ENCODE measurements at places on chromosomes 7 and 10.

DNA sequence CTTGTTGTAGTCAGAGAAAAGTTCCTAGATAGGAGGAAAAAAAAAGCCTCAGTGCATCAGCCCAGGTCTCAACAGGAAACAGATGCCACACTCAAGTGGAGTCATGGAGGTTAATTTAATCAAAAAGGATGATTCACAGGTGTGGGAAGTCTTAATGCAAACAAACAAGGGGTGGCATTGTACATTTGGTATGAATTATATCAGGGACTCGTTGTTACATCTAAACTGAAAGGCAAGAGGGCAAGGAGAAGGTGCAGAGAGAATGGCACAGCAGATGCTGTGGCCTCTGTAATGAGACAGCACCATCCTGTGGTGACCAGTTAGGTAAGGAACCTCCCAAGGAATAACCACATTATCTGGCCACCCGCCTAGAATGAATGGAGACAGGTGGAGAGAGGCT, 133.7 kb downstream of the PTPRZ1 start:
- no peak for DNase-seq

- DNase-seq = no peak
These were observed 67.5 kb downstream of the DNAJC12 start for GRCh38 chr10:67770537-67770936.

DNA sequence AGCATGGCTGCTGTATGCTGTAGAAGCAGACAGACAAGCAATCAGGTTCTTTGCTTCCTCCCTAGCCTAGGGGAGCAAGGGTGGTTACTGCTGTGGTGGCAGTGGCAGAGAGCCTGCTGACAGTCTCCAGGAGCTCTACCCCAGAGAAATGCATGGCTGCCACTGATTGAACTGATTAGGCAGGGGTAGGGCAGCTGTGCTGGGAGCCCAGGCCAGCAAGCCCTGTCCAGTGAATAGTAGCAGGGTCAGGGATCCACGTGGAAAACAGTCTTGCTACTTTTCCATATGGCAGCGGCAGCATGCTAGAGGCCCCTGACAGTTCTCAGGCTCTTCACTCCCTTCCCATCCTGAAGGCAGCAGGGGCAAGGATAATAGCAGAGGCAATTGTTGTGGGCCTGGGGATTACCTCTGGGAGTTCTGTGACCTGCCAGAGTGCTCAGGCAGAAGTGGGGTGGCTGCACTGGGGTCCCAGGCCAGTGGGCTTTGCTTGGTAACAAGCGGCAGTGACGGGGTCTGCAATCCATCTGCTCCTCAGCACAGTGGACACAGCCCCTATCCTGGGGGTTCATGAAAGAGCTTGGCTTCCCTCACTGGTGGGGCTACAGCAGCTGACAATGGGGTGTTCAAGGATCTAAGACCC, 558.8 kb upstream of the GHITM start:
- no peak for DNase-seq

- DNase-seq = peak; percentile 17
These were observed 12.9 kb downstream of the BAG3 start for GRCh38 chr10:119663866-119664698.

GRCh38 chr7:153832160-153832559, 220.0 kb upstream of the DPP6 start:
- no peak for DNase-seq

GRCh38 chr10:81248886-81249285, 626.1 kb upstream of the NRG3 start:
- DNase-seq = no peak

DNA sequence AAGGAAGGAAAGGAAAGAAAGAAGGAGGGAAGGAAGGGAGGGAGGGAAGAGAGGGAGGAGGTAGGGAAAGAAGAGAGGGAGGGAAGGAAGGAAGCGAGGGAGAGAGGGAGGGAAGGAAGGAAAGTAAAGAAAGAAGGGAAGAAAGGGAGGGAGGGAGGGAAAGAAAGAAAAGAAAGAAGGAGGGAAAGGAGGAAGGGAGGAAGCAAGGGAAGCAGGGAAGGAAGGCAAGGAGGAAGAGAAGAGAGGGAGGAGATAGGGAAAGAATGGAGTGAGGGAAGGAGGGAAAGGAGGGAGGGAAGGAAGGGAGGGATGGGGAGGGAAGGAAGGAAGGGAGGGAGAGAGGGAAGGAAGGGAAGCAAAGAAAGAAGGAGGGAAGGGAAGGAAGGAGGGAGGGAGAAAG, 65.8 kb downstream of the MAP3K8 start:
- DNase-seq = no peak

DNA sequence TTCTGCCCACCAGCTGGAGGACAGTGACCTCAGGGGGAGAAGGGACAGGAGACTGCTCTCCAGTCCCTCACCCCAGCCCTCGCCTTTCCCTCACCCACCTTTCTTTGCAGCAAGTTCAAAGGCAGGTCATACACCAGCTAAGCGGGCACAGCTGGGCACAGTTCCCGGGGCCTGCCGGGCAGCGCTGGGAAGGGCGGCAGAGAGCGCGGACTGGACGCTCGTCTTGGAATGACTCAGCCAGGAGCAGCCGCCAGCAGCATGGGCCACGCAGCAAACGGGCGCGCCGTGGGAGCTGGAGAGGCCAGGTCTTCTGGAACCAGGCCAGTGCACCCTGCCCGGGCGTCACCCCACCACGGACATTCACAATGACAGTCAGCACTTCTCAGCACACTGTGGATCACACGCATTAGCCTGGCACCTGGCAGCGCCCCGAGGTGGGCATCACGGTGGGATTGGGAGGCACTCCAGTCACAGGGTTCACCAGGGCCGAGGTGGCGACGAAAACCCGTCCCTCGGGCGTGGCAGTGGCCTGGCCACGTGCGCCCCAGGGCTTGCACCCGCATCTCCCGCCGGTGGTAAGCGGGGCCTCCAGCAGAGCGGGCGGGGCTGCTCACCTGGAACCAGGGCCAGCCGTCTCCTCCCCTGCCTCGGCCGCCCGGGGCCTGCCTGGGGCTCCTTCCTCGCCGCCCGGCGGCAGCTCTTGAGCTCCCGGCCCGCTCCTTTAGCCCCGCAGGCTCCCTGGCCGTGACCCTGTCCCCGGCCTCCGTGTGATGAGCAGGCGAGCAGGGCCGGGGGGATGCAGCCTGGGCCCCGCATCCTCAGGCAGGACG, 29.0 kb upstream of the WDFY4 start:
- DNase-seq = peak; percentile 70

DNA sequence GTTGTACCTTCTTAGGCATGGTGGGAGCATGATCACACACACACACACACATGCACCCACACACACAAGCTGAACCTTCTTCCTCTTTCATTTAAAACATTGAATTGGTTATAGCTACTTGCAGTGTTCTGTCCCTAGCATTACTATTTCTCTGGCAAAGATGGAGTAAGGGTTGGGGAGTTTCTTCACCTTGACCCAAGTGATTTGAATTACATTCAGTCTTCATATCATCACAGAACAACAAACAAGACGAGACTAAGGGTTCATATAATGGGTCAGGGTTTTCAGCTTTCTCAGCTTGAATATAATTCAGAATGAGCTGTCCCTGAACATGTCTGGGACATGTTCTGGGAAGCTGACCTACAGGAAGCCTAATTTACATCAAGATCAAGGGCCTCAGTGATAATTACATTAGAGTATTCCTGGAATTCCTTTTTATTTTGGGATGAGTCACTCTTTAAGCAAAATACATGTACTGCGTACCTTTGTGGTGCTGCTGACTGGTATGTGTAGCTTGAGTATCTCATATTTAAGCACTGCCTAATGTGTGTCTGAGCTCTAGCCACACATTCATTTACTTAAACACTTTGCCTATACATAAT, 213.5 kb upstream of the TMEM229A start:
- DNase-seq = no peak

DNA sequence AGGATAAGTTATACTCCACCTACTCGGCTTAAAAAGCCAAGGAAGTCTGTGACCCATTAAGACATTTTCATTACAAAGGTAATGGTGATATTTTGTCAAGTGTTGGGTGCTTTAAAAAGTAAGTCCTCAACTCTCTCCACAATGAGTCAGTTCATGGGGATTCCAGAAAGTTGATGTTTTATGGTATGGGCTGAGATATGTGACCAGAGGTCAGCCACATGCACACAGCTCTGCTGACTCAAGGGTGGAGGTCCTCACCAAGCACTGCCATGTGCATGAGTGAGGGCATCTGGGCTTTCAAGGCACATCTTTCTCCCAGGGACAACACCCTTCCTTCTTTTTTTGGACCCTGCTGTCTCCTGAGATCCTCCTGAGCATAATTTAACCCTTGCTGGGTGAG, 292.9 kb downstream of the PTEN start:
- peak; percentile 26 for DNase-seq

- no peak for DNase-seq
These were observed 78.8 kb downstream of the SLC25A40 start for GRCh38 chr7:87797395-87797794.

GRCh38 chr10:15478429-15478828, 107.3 kb upstream of the FAM171A1 start:
- DNase-seq = no peak

- no peak for DNase-seq
These were observed 197.2 kb downstream of the EBF3 start for GRCh38 chr10:129766611-129767550.

DNA sequence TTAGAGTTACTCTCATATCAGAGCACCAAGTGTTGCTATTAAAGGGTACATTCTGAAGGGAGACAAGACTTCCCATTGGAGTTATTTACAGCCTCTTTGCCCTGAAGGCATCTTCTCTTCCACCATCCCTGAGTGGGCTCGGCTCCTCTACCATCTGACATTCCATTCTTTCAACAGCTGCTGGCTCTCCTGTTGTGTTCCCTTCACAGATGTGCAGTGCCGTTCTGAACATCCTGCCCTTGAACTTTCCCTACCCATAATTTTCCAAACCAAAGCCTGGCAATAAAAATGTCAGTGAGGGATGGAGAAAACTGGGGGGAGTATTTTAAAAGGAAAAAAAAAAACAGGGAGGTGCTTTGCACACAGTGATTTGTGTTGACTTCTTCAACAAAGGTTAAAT, 392.9 kb downstream of the KCNMA1 start:
- DNase-seq = peak; percentile 16

- no peak for DNase-seq
These were observed 5.4 kb downstream of the ANKIB1 start for GRCh38 chr7:92251181-92251580.

DNA sequence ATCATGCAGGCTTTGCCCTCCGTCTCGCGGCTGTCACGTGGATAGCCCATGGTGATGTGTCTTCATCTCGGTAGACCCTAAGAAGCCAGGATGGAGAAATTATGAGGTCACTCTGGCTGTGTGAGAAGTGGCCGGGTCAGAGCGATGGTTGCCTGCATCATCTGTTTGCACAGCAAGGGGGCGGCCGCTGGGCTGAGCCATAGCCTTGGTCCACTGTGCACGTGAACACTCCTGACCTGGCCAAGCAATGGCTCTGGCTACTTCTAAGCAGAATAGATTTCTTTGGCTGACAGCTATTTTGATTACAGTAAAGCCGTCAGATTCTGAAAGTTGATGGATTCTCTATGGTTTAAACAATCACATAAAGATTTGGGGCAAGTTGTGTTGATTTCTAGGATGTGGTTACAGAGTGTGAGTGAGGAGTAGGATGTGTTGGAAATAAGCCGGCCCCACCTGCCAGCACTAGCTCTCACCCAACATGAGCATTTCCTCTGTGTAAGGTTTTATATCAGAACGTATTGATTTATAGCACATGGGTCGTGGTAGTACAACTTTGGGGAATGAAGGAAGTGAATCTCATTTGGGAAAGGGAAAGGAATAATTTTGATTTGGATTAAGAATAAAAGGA, 214.4 kb upstream of the GPR26 start:
- no peak for DNase-seq

DNA sequence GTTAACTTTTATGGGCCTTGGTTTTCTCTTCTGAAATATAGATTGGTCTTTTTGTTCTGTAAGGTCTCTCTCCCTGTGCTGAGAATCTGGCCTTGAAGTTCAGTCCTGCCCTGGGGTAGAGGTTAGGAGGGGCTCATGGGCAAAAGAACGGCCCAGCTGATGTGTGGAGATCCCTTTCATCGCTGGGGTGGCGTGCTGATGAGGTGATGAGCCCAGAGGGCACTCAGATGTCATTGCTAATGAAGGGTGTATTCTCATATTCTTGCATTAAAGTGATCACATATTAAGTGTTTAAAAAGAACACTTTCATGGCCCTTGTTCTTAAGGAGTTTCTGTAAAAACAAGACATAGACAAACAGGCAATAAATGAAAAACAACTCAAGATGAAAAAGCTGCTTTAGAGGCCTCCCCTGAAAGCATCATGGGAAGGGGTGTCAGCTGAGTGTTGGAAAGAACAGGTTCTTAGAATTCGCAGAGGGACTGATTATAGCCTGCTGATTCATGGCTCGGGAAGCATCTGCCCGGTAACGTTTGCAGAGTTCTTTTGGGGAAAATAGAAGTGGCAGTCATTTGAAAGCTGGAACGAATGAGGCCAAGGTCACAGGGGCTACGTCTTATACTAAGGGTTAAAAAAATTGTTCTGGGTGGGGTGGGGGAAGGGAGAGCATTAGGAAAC, 72.5 kb upstream of the GPR158 start:
- DNase-seq = no peak

DNA sequence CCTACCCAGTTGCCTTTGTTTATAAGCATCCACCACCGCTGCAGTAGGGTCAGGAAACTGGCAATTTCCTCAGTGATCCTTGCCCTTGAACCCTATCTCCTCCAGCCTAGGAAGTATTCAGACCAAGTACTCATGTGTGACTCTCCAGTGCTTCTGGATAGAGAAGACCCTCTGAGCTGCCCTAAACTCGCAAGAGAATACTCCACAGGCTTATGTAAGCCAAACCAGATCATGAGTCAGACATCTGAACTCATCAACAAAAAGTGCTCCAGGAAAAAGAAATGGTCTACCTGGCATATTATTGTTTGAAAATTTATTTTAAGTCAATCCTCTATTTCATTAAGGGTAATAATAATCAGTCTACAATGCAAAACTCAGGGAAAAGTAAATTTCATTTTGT, 101.3 kb downstream of the KAT6B start:
- DNase-seq = no peak

GRCh38 chr7:32169228-32169627, 99.0 kb upstream of the PDE1C start:
- no peak for DNase-seq

- DNase-seq = no peak
These were observed 59.0 kb downstream of the EGFR start for GRCh38 chr7:55077561-55078410.

- no peak for DNase-seq
These were observed 409.5 kb downstream of the SDK1 start for GRCh38 chr7:3710531-3710930.

DNA sequence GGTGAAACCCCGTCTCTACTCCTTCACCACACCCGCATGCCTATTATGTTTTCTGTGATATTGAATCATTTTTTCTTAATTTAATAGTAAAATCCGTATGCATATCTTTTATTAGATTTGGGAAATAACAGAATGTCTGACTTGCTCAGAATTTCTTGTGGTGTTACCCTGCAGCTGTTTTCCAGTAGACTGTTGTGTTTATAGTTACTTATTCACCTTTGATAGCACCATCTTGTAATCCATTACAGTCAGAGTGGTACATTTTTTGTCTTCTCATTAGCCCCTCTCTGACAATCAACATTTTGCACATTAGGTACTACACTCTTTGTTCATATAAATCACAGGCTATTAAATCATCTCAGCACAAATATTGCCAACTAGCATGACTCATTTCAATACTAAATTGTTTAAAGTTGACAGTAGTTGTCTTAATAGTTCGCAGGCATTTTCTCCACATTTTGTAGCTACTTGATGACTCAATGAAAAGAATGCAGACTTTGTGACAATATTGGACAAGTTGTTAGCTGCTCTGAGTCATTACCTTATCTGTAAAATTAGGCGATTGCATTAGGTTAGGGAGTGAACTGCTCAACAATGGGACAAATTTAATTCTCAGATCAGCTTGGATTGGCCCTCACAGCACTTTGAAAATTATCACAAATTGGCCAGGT, 17.8 kb upstream of the SLC16A12 start:
- peak; percentile 84 for DNase-seq
